ENCODE measurements at places on chromosomes 12 and 14. TPM values are rescaled to one million over a fixed set of nuclear protein-coding genes. Genes with fewer than 3 reads are reported as not detected.

Gene APOF
- total RNA-seq: not detected

Gene PRKD1
- 2.6 TPM for total RNA-seq

Gene CTSG
- not detected for total RNA-seq

Gene P3H3
- 24.8 TPM for total RNA-seq

Gene SRRM4
- total RNA-seq: not detected
